ENCODE measurements at places on chromosomes 1 and 21.

- DNase-seq: no peak
Measured at GRCh38 chr21:38186661-38187270, 70.0 kb upstream of the KCNJ15 start.

- DNase-seq: no peak
Measured at GRCh38 chr21:46188226-46189212, 4.3 kb upstream of the SPATC1L start.

- DNase-seq: no peak
Measured at GRCh38 chr1:168835791-168836190, 106.8 kb upstream of the DPT start.

DNA sequence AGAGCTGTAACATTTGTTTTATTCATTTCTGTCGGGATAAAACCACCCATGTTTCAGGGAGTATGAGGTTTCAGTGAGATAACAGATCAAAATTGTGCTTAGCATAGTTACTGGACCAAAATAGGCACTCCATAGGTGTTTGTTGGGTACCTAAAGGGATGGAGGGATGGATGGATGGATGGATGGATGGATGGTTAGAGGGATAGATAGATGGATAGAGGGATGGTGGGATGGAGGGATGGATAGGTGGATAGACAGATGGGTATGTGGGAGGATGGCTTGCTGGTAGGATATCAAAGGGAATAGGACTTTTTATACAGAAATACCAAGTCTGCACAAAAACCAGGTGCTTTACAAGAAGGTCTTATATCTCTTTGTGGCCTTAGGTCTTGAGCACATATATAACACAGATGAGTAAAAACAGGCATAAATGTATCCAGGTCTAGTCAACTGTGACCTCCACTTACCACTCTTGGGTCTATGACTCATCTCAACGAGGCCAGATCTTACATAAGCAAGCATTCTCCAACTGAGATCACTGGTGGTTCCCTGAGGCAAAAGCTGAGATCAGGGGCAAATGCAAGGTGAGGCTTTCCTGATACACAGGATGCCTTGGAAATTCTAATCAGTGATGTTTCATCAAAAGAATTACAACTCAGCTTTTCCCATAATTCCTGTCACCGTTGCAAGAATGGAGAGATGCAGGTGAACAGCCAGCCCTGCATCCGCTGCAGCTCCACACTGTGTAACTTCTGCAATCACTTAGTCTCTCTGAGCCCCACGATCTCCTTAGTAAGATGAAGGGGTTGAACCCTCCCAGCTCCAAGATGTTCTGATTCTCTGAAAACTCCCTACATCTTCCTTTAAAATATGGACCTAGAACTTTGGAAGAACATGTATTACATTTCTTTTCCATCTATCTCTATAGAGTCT, 32.0 kb downstream of the PTAFR start:
- no peak for DNase-seq

DNA sequence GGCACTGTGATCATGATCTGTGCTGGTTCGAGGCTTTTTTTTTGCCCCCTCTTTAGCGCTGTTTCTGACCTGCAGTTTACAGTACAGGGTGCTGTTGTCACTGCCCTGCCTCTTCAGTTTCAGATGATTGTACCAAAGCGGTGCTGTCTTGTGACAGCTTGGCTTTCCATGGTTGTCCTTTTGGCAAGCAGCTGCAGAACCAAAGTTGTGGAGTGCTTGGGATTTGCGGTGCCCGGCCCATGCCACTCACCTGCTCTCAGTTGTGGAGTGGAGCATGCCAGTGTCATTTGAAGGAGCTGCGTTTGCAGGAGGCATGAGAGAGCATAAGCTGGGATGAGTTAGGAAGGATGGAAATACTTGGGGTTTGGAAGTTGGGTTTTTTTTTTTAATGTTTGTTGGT, 48.4 kb downstream of the DOP1B start:
- DNase-seq: no peak

DNA sequence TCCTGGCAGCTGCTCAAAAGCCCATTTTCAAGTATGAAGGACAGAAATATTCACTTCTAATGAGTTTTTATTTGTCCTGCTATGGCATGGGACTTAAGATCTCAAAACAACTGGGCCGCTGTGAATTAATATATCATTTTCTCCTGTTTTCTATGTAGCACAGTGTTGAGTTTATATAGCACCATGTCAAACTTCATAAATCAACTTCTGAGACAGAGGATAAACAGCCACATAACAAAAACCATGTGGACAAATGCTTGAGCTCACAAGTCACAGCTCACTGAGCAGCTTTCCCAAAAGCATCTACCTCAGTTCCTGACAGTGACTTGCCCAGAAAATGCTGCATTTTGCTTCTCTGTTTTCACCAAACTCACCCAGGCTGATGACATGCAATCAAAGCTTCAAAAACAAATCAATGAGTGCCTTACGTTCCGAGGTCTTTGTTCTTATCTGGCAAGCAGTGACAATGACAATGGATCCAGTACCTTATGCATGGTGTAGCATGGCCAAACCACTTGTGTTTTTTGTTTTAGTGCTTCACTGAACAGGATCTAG, 722.6 kb downstream of the LRRIQ3 start:
- DNase-seq: no peak
